Psoas muscle (tissue), 8 donors: ENCODE measurements at places on chromosomes 1 and 21.

- peak; percentile 52 for DNase-seq
Observed at GRCh38 chr21:42061195-42061985, 9.7 kb upstream of the UMODL1 start.

DNA sequence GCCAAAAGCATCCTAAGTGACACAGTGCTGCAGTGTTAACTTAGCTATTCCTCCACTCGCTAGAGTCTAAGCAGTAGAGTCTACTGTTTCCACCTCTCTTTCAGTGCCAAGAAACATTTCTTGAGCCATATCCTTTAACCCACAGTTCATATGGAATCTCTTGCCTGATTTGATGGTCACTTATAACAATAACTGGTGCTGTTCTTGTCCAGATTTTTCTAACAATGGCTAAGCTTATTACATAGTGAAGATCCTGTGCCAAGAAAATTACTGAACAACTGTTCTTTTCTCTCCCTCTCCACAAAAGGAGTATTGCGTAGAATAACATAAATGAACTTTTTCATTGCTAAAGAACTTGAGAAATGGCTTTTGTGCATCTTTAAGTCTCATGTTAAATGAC, 121.3 kb downstream of the CDC7 start:
- DNase-seq = no peak

- DNase-seq = no peak
Observed at GRCh38 chr1:48676376-48676775, 100.3 kb downstream of the BEND5 start.

- no peak for DNase-seq
Observed at GRCh38 chr21:14916676-14917141, 148.1 kb downstream of the NRIP1 start.

- DNase-seq = no peak
Observed at GRCh38 chr1:239914751-239915231, 176.9 kb upstream of the FMN2 start.

DNA sequence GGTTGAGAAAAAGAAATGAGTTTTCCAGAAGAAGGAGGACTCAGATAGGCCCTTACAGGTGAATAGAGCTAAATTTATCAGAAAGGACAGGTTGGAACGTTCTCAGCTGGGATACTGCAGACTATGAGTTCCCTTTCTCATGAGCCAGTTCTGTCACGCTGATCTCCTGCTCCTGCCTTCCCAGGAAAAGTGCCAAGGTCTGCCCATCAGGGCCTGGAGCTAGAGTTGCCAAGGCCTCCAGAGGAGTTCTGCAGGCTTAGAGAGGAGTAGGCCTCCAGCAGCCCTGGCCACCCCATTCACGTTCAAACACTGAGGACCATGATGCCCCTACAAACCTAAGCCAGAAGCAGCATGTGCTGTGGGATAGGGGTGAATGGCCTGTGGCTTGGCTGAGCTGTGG, 126.8 kb upstream of the TNR start:
- no peak for DNase-seq

DNA sequence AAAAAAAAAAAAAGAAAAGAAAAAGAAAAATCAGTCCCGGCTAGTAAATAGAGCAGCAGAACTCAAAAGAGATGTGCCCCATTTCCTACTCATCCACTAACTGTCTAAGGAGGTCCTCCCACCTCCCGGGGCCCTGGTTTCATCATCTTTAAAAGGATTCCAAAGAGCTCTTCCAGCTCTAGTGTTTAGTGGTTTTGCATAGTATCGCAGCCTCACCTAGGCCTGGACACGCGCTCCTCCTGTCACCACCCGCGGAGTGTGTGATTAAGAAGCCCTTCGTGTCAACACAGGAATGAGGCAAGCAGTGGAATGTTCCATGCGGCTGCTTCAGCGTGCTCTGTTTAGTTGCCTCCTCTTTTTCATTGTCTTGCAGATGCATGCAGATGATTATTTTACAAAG, 49.0 kb downstream of the LBR start:
- DNase-seq = no peak

GRCh38 chr1:244187310-244187709, 136.2 kb downstream of the ZBTB18 start:
- no peak for DNase-seq

DNA sequence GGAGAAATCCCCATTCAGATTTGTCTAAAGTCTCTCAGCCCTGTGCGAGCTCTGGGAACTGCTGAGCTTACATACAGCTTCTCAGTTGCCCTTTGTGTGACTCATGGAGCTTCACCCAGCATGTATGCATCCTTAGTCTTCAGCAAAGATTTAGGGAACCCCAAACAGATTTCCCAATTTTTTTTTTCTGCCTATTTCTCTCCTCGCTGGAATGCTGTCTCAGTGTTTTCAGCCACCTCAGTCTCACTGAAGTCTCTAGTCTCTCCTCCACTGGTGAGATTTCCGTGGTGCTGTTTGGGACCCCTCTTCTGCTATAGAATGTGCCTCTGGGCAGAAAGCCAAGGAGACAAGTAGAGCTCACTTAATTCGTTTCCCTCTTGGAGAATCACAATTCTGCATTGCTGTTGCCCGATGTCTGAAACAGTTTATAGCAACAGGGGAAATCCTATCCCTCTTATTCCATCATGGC, 28.1 kb upstream of the TXLNA start:
- DNase-seq = no peak

DNA sequence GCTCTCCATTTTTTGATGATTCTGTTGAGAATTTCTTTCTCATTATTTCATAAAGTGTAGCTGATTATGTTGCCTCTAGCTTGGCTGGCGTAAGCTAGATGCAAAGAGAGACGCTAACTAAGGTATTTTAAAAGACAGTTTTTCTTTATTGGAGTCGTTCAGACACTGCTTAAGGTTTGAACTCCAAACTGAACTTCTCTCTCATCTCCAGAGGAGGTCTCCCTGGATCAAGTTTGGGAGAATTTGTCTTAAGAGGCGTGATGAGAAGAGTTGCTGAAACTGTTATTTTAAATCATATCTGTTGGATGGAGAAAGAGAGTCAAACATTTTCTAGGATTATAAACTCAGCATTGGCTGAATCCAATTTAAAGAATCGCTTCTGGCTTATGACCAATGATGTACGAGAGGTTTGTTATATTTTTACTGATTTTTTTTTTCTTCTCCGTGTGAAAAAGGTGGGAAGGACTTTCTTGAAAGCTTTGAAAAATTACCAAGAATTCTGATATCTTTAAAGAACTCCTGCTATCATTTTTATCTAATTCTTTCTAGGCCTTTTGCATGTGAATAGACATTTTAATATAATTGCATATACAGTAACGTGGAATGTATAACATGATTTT, 34.0 kb downstream of the MAP3K7CL start:
- no peak for DNase-seq

GRCh38 chr1:38444770-38445442, 398.3 kb upstream of the POU3F1 start:
- no peak for DNase-seq

DNA sequence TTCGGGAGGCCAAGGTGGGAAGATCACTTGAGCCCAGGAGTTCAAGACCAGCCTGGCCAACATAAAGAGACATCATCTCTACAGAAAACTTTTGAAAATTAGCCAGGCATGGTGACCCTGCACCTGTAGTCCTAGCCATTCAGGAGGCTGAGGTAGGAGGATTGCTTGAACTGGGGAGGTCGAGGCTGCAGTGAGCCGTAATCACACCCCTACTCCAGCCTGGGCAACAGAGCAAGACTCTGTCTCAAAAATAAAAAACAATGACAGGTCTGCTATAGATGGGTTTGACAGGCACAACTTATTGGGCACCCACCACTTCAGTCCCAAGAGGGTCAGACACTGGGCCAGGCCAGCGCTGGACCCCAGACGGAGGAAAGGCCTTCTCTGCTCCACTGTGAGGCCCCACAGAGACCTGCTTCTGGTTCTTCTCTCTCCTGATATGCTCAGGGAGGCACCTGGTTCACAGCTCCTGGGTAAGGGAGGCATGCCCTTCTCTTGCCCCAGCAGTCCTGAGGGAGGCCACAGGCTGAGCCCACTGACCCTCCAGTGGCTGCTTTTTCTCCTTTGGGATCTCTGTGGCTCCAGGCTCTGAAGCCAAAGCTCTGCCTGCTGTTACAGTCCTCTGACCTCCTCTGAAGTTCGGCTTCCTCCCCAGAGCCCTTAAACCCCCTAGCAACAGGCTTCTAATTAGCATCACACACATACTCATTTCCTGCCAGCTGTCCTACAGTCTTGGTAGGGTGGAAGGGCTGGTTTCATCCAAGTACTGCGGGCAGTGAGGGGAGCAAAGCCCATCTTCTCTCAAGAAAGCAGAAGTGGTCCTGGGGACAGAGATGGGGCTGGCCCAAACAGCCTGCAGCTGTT, 14.4 kb downstream of the S100A16 start:
- no peak for DNase-seq

DNA sequence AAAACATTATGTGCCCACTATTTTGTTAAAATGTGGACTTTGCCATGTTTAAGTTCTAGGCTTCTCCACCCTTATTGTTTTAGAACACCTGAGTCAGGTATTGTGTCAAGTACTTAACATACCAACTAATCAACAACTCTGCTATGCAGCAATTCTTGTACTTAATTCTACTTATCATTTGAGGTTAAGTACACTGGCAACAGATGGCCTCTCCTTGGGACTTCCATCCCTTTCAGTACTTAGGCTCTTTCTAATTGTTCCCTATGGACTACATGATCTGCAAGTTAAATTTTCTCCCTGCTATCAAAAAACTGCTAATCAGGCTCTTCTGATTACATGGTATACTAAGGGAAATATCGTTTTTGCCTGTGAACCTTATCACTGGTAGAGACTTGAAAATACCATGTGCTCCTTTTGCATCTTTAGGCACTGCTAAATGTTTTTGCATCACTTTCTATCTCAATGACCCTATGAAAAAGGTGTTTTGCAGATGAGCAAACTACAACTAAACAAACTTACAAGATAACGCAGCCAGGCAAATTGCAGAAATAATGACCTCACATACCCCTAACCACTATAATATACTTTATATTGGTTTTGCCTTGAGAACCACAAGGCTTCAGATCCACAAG, 18.9 kb downstream of the SFPQ start:
- no peak for DNase-seq

DNA sequence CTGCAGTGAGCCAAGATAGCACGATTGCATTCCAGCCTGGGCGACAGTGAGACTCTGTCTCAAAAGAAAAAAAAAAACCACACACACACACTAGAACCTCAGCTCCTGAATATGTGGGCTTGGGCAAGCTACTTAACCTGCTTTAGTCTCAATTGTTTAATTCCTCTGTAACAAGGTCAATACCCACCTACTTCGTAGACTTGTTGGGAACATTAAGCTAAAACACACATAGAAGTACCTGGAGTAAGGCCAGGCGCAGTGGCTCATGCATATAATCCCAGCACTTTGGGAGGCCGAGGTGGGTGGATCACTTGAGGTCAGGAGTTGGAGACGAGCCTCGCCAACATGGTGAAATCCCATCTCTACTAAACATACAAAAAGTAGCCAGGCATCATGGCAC, 77.1 kb downstream of the CLSTN1 start:
- DNase-seq = no peak

DNA sequence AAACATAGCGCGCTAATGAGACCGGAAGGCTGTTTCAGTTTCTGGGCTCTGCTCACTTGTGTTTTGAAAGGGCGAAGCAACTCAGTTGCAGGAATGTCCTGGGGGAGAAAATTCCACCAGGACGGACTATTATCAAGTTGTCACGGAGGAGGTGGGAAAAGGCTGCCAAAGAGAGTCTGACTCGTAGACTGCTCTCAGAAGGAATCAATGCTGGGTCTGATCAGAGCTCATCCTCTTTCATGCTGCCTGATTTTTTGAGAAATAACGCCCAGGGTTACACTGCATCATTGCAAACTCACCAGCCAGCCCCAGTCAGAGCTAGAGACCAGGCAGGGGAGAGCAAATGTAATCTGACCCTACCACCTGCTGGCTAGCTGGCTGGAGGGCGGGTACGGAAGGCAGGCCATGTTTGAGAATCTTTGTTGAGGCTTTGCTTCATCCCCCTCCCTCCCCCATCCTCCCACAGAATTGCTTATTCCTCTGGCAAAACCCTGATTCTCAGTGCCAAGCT, 36.4 kb upstream of the BCL9 start:
- peak; percentile 57 for DNase-seq

- no peak for DNase-seq
Observed at GRCh38 chr1:219626865-219627264, 14.0 kb upstream of the ZC3H11B start.

DNA sequence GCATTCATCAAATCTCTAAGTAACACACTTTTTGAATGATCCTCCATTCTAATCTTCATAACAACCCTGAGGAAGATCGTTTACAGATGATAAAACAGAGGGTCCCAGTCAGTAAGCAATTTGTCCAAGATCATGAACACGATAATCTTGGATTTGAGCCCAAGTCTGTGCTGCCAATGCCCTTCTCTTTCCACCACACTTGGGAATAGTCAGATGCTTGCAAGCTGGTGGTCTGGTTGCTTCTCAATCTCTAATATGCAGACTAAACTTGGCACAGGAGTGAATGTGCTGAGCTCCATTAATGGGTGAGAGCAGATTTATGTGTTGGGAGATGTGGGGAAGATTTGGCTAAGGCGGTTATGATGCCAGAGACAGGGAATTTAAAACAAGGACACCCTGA, 430.6 kb upstream of the DAB1 start:
- DNase-seq = no peak

DNA sequence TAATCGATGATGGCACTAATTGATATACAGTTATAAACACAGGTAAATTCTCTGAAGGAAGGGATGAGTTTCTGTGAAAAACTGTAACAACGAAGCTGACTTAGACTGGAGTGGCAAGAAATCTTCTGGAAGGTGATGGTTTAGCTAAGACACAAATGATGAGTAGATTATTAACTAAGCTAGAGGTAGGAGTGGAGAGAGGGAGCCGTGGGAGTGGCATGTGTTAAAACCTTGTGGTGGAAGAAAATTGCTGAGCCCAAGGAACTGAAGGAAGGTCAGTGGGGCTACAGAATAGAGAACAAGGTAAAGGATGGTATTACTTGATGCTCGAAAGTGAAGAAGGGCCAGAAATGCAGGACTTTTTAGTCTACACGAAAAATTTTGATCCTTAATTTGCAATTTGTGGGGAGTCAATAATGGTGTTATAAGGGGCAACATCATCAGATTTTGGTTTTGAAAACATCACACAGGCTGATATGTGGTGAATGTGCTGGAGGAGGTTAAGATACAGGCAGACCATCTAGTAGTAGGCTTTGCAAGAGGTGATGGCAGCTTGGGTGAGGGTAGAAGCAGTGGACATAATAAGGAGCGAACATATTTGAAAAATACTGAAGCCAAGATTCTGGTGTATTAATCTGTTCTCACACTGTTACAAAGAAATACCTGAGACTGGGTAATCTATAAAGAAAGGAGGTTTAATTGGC, 93.8 kb downstream of the S1PR1 start:
- no peak for DNase-seq

GRCh38 chr1:159171688-159172501, 480 bp downstream of the CADM3 start:
- peak; percentile 14 for DNase-seq

GRCh38 chr1:33081554-33082305, 777 bp downstream of the AZIN2 start:
- DNase-seq = no peak
